NAMALWA (cell line): ENCODE measurements at places on chromosomes 16 and 17.

- no peak for DNase-seq
Observed at GRCh38 chr17:67399676-67400075, 22.6 kb downstream of the PITPNC1 start.

DNA sequence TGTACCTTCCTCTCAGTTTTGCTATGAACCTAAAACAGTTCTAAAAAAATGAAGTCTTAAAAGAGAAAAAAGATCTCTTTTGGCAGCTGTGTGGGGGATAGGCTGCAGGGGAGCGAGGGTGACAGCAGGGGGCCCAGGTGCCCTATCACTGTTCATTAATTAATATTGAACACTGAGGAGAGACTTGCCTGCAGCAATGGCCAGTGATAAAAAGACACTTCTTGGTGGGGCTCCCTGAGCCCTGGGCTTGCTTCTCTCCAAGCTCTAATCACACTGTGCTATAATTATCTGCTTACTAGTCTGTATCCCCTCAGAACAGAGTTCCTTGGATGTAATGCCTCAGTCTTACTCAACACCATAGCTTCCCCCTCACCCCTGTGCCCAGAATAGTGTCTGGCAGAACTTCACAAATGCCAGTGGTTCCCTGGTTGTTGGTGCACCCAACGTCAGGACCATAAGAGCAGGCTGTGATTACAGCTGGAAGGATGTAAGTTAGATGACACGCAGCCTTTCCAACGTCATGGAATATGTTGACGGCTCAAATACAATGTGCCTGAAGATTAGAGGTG, 52.0 kb upstream of the IRX6 start:
- no peak for DNase-seq

GRCh38 chr16:47026947-47027346, 53.5 kb upstream of the DNAJA2 start:
- DNase-seq, result no peak

DNA sequence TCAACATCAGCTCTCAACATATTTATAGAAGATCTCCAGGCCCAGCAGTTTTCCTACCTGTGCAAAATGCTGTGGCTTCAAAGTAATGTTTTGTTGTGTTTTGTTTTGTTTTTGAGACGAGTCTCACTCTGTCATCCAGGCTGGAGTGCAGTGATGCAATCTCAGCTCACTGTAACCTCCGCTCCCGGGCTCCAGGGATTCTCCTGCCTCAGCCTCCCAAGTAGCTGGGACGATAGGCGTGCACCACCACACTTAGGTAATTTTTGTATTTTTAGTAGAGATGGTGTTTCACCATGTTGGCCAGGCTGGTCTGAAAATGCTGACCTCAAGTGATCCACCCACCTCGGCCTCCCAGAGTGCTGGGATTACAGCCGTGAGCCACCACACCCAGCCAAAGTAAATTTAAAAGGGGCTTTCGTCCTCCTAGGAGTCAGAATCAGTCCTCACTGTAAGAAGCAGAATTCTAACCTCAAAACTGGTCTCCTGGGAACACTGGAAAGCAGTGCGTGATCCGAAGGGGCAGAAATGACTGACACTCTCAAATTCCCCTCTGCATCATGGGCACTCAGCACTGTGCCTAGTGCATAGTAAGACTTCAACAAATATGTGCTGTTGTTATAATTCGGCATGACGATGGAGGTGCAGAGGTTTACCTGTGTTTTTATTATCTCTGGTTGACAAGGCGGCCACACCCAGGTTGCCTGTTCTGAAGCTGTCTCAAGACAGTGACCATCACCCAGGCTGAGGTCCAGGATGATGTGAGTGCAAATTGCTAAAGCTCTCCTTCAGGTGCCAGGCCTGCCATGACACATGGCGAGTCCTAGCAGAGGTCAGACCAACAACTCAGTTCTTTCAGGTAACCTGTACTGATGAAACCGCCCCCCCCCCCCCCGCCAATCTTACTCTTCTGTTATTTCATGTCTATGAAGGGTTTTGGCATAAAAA, 59.8 kb downstream of the ADCY9 start:
- no peak for DNase-seq

DNA sequence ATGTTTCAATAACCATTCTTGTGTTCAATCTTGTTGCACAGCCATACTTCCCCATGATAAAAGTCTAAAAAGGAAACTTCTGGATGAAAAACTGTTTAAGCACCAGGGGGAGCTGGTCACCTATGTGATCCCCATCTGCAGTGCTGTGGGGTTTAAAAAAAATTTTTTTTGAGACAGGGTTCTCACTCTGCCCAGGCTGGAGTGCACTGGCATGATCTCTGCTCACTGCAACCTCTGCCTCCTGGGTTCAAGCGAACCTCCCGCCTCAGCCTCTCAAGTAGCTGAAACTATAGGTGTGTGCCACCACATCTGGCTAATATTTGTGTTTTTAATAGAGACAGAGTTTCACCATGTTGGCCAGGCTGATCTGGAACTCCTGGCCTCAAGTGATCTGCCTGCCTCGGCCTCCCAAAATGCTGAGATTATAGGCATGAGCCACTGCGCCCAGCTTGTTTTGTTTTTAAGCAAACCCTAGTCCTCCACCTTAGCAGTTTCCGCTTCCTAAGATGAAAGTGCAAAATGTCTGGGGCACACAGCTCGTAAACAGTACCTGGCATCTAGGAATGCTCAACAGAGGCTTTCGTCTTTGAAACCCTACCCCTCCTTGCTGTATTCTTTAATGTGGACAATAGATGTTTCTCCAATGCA, 25.4 kb downstream of the DNAJA2 start:
- peak; percentile 80 for DNase-seq

GRCh38 chr17:72931635-72932034, 160.9 kb downstream of the SLC39A11 start:
- no peak for DNase-seq

- peak; percentile 17 for DNase-seq
Observed at GRCh38 chr17:27495460-27495859, 39.2 kb downstream of the KSR1 start.

- DNase-seq, result peak; percentile 83
Observed at GRCh38 chr16:28326881-28327610, 34.7 kb downstream of the SBK1 start.

DNA sequence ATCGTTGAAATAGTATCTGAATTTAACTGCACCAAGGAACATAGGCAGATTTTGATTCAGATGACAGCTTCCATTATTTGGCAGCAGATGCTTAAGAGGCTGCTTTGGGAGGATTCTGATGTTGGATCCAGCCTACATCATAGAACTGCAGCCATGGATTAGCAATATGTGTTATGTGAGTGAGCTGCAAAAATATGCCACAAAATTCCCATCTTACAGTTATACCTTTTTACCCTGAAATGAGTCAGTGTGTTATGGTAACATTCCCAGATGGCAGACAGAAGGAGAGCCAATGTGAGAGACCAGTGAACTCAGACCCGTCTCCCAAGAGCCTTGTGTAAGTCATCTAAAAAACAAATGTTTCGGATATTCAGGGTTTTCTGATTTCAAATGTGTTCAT, 206.1 kb downstream of the CDH13 start:
- no peak for DNase-seq

DNA sequence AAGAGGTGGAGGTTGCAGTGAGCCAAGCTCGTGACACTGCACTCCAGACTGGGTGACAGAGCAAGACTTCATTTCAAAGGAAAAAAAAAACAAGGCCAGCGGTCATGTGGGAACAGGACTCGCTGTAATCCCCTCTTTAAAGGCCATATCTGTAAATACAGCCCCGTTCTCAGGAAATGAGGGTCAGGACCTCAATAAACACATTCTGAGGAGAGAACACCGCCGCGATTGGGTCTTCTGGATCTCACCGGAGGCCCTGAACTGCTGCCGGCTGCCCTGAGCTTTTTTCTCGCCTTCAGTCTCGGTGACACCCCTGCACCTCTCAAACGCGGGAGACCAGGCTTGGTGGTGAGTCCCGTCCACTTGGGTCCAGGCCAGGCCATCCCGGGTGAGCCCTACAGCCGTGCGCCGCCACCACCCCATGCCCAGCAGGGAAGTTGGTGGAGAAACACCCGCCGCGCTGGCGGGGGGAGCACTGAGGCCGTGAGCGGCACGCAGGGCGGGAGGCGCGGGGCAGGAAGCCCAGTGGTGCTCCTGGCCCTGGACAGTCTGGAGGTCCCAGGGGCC, 28.4 kb downstream of the SLC25A10 start:
- no peak for DNase-seq

- DNase-seq, result no peak
Observed at GRCh38 chr17:27623614-27624013, 7.4 kb upstream of the LGALS9 start.

GRCh38 chr16:48014349-48015135, 141.3 kb downstream of the ABCC12 start:
- DNase-seq, result no peak

DNA sequence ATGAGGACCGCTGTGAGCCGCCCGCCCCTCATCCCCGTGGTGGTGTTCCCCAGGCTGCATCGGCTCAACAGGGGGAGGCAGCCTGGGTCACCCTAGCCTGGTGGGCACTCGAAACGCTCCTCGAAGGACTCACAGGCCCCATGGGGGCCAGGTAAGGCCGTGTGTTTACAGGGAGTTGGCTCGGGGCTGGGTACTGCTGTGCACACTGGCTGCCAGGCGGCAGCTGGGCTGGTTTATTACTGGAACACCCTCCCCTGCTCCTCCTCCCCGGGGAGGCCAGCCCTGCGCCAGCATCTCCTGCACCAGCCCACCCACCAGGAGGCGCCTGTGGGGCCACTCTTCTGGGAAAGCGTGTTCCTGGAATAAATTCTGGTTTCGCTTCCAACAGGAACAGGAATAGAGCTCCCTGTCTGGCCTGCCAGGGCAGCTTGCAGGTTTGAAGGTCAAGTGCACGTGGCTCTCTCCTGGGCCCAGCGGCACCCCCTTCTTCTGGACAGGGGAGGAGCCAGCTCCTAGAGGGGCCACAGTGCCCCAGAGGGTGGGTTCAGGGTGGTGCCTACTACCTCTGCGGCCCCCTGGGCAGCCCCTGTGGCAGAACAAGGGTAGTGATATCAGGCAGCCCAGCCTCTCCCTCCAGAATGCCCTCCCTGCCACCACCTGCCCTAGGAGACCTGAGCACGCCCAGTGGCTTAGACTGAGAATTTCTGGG, 11.3 kb downstream of the MCRIP1 start:
- DNase-seq, result no peak

DNA sequence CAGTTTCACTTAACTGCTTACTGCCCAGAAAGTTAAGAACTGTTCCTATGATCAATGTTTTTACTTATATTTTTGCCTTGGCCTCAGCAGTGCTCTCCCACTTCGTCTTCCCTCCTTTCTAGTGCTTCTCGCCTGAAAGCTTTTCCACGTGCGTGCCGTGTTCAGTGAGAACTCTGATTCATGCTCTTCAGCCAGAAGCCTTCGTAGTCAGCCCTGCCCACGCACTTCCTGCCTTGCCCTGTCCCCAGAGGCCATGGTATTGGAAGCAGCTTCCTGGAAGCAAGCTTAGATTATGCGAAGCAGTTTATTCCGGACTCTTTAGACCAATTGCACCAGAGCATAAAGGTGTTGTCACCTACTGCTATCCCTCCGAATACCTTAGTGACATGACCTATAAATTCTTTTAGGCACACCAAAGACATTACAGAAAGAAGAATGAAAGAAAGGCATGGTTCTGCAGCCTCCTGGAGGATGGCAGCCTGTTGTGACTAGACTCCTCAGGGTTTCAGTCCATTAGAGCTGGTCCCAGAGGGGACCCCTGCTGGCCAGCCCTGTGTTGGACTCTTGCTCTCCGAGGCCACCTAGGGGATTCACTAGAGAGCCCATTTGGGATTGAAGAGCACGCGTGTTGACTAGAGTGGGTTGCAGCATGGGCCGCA, 105.2 kb downstream of the RPTOR start:
- DNase-seq, result peak; percentile 34

GRCh38 chr16:19718624-19718965, 524 bp downstream of the IQCK start:
- no peak for DNase-seq

DNA sequence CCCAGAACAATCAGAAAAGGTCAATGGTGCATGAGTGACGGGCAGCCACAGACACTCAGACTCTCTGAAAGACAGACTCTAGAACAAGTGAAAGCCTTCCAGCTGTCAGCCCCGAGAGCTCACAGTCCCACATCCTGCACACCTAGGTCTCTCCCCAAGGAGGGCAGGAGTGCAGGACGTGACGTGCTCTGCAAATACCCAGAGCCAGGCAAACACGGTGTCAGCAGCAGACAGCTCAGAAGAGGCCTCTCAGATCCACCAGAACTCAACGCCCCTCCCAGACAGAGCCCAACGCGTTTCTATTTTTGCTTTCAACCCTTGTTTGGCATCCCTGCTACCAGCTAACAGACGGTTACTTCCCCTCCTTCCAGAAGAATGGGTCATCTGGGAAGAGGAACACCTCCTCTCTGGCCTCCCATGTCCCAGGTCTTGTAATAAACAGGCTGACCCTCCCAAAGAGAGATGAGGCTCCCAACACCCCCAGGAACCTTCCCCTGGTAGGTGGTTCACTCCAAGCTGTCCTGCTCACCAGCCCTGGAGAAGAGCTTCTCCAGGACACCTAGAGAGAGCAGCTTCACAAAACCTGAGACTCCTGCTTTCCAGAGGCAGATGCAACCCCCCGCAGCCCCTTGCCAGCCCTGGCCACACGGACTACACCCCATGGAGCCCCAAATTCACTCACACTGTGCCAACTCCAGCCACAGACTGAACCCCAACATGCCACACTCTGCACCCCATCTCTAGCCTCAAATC, 7.6 kb downstream of the PITPNM3 start:
- DNase-seq, result no peak

DNA sequence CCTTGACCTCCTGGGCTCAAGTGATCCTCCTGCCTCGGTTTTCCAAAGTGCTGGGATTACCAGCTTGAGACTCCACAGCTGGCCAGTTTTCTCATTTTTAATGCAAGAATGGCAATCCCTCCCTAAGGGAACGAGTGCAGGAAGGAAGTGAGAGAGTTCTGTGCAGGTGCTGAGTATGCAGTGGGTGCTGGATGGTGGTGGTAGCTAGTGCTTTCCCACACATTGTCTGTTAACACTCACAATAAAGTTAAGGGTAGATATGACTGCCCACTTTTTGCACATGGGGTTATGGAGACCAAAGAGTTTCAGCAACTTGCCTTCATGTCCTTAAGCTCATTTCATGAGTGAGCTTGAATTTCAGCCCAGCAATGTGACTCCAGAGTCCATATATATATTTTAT, 18.5 kb downstream of the RGS9 start:
- peak; percentile 51 for DNase-seq

- DNase-seq, result no peak
Observed at GRCh38 chr17:73731733-73732132, 87.5 kb upstream of the SDK2 start.

DNA sequence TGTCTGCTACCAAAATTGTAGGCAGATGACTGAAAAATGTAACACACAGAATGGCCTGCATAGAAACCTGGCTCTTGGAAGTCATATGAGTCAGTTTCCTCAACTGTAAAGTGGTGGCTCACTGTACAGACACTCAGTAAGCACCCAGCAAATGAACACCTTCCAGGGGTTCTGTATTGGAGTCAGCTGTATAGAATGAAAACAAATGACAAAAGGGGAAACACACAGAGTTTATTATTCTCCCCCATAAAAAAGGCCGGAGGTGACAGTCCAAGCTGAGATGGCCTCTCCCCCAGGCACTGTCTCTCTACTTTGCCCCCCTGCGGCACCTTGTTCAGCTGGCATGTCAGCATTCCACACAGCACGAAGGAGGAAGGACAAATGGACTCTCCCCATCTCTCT, 6.2 kb upstream of the MEOX1 start:
- DNase-seq, result no peak
